ENCODE measurements at places on chromosomes 1 and 21.

DNA sequence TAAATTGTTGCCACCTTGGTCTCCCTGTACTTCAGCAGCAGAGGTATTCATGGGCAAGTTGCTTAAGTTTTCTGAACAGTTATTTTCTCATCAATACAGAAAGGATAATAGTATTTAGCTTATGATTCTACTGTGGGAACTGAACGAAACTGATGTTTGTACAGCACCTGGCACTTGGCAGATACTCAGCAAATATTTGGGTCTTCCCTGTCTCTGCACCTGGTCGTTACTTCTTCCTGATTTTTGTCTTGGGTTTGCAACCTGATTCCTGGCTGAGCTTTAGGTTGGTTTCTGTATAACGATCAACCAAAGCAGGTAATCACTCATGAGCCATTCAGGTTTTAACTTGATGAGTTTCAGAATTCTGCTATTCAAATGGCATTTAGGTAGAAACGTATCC lies 490.6 kb downstream of the KIF26B start:
- no peak for DNase-seq

DNA sequence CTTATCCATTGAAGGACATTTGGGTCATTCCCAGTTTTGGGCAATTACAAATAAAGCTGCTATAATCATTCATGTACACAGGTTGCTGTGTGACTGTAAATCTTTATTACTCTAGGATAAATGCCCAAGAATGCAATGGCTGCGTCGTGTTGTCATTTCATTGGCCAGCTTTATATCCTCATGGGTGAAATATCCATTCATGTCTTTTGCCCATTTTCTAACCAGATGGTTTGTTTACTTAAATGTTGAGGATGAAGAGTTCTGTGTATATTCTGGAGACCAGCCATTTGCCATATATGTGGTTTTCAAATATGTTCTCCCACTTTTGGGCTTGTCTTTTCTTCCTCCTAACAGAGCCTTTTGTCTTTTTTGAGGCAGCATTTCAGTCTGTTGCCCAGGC lies 25.3 kb downstream of the TRIM11 start:
- no peak for DNase-seq

DNA sequence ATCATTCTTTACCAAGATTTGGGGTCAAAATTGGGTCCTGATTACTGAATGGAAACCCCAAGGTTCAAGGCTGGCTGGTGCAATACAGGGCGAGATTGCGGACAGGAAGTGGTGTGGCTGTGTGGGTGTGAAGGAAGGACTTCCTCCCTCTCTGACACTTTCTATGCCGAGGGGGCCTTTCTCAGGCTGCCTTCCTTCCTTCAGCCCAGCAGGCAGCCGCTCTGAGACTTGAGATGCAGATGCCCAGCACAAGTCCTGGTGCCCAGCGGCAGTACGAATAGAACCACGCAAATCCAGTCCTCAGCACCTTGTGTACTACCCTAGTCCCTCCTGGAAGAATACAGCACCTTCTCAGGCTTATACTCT lies 16.3 kb downstream of the BATF3 start:
- DNase-seq = no peak

DNA sequence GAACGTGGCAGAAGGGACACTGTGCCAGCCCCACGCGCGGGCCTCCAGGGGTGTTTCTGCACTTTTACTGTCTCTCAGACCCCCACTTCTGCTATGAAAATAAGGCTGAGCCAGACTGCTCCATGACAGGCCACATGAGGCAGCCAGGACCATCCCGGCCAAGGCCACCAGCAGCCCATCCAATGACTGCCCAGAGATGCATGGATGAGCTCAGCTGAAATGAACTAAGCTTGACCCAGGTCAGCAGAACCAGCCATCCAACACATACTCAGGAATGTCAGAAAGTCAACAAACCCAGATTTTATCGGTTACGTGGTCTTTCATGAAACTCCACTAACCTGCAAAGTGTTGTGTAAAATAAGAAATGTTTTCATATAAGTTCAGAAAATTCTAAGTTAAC lies 51.2 kb downstream of the CCDC185 start:
- no peak for DNase-seq

GRCh38 chr1:94713472-94714141 lies 106.5 kb upstream of the SLC44A3 start:
- DNase-seq = no peak

All from activated CD8-positive, alpha-beta memory T cell treated with anti-CD3 and anti-CD28 coated beads for 1 hour (primary cell).